Suprapubic skin (tissue), 4 donors: ENCODE measurements at places on chromosomes 1 and 21.

DNA sequence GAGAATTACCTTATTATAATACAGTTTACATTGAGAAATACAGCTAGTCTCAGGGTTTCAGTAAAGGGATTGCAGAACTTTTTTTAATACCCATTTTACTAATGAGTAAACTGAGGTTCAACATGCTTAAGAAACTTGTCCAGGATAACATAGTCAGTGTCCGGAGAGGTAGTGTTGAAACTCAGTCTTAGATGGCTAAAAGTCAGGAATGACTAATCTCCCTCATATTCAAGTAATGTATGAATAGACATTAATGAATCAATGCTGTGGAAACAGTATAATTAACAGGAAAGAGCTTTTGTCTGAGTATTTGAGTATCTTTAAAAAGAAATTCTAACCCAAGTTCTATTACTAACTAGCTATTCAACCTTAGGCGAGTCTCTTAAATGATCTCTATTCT, 397.6 kb downstream of the PLA2G4A start:
- no peaks in the 10 kb centered on the region for H3K36me3 ChIP-seq
- no peak overlapping the region for H3K27ac ChIP-seq

DNA sequence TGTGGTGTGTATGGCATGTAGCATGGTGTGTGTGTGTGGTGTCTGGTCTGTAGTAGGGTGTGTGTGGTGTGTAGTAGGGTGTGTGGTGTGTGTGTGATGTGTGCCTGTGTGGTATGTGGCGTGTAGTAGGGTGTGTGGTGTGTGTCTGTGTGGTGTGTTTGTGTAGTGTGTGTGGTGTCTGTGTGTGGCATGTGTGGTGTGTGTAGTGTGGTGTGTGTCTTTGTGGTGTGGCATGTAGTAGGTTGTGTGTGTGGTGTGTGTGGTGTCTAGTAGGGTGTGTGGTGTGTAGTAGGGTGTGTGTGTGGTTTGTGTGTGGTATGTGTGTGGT, 85.5 kb downstream of the SYT2 start:
- DNase-seq: no peak
- no peak overlapping the region for H3K27ac ChIP-seq
- no peaks in the 10 kb centered on the region for H3K36me3 ChIP-seq
- H3K4me1 ChIP-seq: no peaks in the 10 kb centered on the region
- peaks cover 6% of the 10 kb centered on the region for H3K27me3 ChIP-seq
- H3K4me3 ChIP-seq: no peak overlapping the region

DNA sequence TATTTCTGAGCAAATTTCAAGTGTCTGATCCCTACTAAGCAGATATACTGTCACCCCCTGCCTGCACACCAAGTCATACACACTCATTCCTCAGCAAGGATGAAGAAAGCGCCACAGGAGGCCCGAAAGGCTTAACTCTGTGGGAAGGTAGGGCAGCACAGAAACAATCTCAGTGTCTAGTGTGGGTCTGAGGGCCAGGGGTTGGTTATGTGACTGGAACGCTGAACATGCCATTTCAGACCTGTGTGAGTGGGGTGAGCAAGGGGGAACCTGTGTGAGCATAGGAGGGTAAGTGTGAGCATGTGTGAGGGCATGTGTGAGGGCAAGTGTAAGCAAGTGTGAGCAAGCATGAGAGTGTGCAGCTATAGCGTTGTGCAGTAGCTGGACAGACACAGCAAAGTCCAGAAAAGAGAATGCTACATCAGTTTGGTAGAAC, 6.2 kb downstream of the ITPKB start:
- DNase-seq: peak; percentile 43
- peaks cover 5% of the 10 kb centered on the region for H3K36me3 ChIP-seq
- H3K27ac ChIP-seq: no peak overlapping the region
- H3K4me1 ChIP-seq: peaks cover 67% of the 10 kb centered on the region
- no peaks in the 10 kb centered on the region for H3K27me3 ChIP-seq

GRCh38 chr1:963746-964525, 2.3 kb upstream of the PLEKHN1 start:
- H3K27me3 ChIP-seq: peaks cover 6% of the 10 kb centered on the region
- H3K4me1 ChIP-seq: peaks cover 50% of the 10 kb centered on the region
- DNase-seq: no peak
- no peak overlapping the region for H3K27ac ChIP-seq

DNA sequence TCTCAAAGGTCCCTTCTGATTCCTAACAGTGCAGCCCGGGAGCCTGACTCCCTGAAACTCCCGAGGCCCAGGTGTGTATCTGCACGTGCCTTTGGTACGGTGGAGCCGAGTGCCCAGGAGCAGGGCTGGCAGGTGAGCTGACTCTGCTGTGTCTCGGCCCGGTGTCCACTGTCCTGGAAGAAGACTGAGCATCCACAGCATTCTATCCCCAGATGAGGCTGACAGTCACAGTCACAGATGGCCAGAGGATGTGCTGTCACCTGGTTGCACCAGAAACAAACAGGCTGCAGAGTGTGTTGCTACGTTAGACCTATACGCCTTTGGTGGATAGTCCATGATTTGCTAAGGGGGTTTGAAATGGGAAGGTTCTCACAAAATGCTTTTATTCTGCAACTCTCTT, 9.8 kb downstream of the ETV3L start:
- peaks cover 10% of the 10 kb centered on the region for H3K4me1 ChIP-seq
- no peak overlapping the region for H3K4me3 ChIP-seq
- H3K27ac ChIP-seq: no peak overlapping the region
- peak; percentile 69 for DNase-seq
- H3K36me3 ChIP-seq: no peaks in the 10 kb centered on the region
- H3K27me3 ChIP-seq: no peaks in the 10 kb centered on the region

DNA sequence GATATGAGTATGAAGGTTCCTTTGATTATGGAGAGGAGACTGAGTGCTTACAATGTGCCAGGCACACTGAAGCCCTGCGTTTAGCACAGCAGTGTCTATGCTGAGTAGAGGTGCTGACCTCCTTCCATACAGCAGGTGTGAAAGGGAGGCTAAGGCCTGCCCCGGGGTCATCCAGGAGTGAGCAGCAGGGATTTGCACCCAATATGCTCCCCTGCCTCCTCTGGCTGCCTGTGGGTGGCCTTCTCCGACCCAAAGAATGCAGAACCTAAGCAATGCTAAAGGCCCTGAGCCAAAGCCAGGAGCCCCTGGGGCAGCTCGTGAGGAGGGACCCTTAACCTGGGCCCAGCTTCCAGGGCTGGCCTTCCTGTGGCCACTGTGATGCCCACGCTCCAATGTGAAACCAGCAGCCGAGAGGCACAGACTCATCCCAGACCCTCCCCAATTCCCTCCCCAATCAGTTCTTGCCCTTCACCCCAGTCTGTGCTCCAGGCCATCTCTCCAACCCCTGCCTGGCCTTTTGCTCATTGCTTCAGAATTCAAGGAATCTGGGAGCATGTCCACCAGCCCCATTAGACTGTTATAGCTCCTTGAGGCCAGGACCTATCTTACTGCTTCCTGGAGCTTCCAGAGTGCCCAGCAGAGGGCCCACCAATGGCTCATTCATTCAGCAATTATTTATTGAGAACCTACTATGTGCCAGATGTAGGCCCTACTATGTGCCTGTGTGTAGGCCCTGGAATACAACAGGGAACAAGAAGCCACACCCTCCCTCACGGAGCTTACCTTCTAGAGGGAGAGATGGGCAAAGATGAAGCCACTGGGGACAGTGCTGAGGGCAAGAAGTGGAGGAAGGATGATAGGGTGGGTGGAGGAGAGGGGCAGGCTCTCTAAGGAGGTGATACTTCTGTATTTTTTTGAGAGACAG, 53.3 kb downstream of the TAS1R2 start:
- no peak overlapping the region for H3K4me3 ChIP-seq
- no peak overlapping the region for H3K27ac ChIP-seq
- H3K27me3 ChIP-seq: peaks cover 36% of the 10 kb centered on the region
- H3K36me3 ChIP-seq: no peaks in the 10 kb centered on the region
- H3K4me1 ChIP-seq: no peaks in the 10 kb centered on the region

DNA sequence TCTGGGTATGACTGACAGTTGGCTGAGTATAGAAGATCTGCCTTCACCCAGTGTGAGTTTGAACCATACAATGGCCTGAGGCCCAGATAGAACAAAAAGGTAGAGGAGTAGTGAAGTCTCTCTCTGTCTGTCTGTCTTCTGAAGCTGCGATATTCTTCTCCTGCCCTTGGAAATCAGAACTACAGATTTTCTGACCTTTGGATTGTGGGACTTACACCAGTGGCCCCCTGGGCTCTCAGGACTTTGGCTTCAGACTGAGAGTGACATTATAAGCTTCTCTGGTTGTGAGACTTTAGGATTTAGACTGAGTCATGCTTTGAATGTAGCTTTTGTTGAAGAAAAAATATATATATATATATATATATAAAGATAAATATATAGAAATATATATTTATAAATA, 1235.0 kb upstream of the ADGRL4 start:
- H3K27ac ChIP-seq: no peak overlapping the region
- H3K4me1 ChIP-seq: no peaks in the 10 kb centered on the region
- H3K27me3 ChIP-seq: no peaks in the 10 kb centered on the region
- DNase-seq: no peak
- H3K36me3 ChIP-seq: no peaks in the 10 kb centered on the region

DNA sequence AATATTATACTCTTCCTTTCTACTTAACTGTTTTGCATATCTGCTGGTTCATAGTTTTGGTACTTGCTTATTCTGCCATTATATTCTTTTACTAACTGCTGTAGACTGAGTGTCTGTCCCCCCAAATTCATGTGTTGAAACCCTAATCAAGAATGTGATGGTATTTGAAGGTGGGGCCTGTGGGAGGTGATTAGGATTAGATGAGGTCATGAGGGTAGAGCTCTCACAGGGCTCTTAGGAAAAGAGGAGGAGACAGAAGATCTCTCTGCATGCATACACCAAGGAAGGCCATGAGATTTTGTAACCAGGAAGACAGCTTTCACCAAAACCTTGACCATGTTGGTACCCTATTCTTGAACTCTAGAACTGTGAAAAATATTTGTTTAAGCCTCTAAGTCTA, 354.1 kb upstream of the B3GALT2 start:
- no peak overlapping the region for H3K4me3 ChIP-seq
- DNase-seq: no peak
- no peaks in the 10 kb centered on the region for H3K27me3 ChIP-seq

- H3K4me3 ChIP-seq: no peak overlapping the region
- no peaks in the 10 kb centered on the region for H3K27me3 ChIP-seq
- H3K4me1 ChIP-seq: peaks cover 88% of the 10 kb centered on the region
- H3K36me3 ChIP-seq: peaks cover 5% of the 10 kb centered on the region
- no peak for DNase-seq
- no peak overlapping the region for H3K27ac ChIP-seq
Observed at GRCh38 chr1:201499191-201499590, 7.7 kb downstream of the CSRP1 start.

DNA sequence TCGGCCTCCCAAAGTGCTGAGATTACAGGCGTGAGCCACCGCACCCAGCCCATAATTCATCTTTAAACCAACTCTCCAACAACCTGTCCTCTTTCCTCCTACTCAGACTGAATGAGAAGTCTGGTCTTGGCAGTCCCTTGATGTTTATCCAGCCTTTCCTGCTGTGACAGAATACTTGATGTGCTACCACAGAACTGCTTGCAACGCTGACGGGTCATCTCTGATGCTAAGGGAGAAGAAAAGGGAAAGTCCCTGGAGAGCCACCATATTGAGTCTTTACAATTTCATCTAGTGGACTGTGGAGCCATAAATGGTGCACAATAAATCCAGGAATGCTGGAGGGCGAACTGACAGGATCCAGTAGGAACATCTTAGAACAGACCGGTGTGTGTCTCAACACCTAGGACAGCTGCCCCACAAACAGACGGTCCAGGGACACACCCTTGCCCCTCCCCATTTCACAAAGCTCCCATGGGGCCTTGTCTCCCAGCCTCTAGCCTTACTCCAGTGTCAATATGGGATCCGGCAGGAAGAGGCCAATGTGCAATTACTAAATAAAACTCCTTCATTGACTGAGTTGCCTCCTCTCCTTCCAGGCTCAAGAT, 30.7 kb downstream of the JAK1 start:
- H3K4me1 ChIP-seq: peaks cover 40% of the 10 kb centered on the region
- no peak overlapping the region for H3K4me3 ChIP-seq
- DNase-seq: no peak
- H3K36me3 ChIP-seq: no peaks in the 10 kb centered on the region
- no peaks in the 10 kb centered on the region for H3K27me3 ChIP-seq

DNA sequence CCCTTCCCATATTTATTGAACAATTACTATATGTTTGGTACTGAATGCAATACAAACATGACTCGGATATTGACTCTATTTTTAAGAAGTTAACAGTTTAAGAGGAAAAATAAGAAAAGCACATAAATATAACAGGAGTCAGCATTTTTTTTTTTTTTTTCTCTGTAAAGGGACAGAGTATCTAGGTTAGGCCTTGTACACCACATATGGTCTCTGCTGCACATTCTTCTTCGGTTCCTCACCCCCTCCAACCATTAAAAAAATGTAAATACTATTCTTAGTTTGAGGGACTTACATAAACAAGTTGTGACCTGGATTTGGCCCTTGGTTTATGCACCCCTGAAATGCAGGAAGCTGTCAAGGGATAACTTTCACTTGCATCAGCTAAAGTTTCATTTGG, 40.4 kb downstream of the PHC2 start:
- no peaks in the 10 kb centered on the region for H3K27me3 ChIP-seq
- no peak overlapping the region for H3K4me3 ChIP-seq

- no peak overlapping the region for H3K27ac ChIP-seq
- H3K4me3 ChIP-seq: no peak overlapping the region
- H3K27me3 ChIP-seq: no peaks in the 10 kb centered on the region
- H3K4me1 ChIP-seq: peaks cover 65% of the 10 kb centered on the region
- DNase-seq: no peak
Observed at GRCh38 chr1:93598396-93598795, 83.2 kb downstream of the BCAR3 start.
